ENCODE measurements at places on chromosomes 1 and 21. TPM values are rescaled to one million over a fixed set of nuclear protein-coding genes. Genes with fewer than 3 reads are reported as not detected.

The SDC3 gene
- 10.8 TPM for total RNA-seq

The CFHR2 gene
- not detected for total RNA-seq

The CHRM3 gene
- total RNA-seq: 0.06 TPM

The SLC30A2 gene
- total RNA-seq: not detected

The FAM151A gene
- not detected for total RNA-seq

The KCNE2 gene
- not detected for total RNA-seq

The MROH7 gene
- not detected for total RNA-seq

The THEMIS2 gene
- total RNA-seq: 0.82 TPM

The RGS1 gene
- not detected for total RNA-seq

The SPRR3 gene
- not detected for total RNA-seq

The TMEM54 gene
- total RNA-seq: 27.6 TPM

The HEYL gene
- 2.8 TPM for total RNA-seq

The LORICRIN gene
- total RNA-seq: not detected

The LDLRAD1 gene
- total RNA-seq: not detected

The SLAMF1 gene
- total RNA-seq: not detected
